ENCODE measurements at places on chromosomes 6 and 20.

- DNase-seq: no peak
Measured at GRCh38 chr6:154624038-154624599, 109.1 kb upstream of the SCAF8 start.

DNA sequence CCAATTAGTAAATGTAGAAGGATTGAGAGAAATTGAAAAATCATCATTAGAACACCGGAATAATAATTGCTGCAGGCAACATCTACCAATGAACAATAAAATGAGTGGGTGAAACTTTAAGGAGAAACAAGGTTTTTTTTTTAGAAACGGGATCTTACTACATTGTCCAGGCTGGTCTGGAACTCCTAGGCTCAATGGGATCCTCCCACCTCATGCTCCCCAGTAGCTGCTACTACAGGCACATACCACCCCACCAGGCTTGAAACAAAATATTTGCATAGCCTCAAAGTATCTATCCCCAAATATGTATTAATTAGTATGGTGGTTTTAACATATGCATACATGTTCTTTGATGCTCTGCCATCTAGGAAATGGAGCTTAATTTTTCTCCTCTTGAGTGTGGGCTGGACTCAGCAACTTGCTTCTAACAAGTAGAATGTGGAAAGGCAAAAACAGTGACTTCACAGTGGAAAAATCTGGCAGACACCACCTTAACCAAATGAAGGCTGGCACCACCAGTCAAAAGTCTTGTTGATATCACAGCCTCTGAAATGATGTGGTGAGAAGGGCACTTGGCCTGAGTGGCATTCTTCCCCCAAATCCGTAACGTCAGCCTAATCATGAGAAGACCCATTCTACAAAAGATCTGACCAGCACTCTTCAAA lies 12.1 kb downstream of the NRSN2 start:
- peak; percentile 50 for DNase-seq

GRCh38 chr6:69392745-69393144 lies 404.1 kb downstream of the LMBRD1 start:
- DNase-seq: no peak

DNA sequence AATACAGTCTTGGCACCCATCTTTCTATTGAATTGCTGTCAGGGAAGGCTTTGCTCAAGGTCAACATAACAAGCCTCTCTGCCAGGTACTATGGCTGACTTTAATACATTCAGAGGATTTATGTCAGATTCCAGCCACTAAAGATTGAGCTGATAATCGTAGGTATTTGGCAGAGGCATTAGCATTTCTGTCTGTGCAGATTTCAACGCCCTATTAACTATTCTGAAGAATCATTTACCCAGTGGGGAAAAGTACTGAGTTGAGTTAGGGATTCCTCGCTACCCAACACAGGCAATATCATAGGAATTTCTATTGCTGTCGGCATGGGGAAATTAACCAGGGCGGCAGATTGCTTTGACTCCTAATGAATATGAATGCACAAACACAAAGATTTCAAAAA lies 233.7 kb upstream of the SPTLC3 start:
- DNase-seq: no peak

DNA sequence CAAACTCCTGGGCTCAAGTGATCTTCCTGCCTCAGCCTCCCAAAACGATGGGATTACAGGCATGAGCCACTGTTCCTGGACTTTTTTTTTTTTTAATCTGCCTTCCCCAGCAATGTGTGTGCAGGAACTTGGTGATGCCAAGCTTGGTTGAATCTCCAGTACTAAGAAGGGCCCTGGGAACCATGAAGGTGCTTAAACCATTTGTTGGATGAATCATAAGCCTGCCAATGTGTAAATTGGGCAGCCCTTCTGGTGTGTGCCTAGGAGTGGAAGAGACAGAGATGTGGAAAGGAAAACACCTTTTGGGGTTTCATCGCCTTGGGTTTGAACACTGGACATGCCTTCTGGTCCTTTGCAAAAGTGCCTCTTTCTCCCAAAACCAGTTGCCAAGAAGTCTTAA lies 7.1 kb upstream of the SPO11 start:
- no peak for DNase-seq

DNA sequence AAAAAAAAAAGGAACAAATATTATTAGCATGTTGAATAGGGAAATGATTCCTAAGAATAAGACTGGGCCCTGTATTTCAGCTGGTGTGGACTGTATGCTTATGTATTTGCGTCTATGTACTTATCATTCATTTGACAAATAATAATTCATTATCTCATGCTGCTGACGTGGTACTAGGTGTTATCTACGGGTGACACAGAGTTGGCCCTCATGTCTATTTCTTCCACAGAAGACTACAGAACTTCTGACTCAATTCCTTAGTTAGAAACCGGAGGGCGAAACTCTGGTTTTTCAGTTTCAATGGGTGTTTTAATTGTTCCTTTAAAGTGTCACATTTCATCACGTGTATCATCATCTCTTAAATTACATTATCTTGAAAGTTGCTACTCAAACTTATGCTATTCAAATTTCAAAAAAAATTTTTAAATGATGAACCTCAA lies 305.9 kb downstream of the CLIC5 start:
- DNase-seq: no peak

GRCh38 chr6:96236471-96236870 lies 220.7 kb downstream of the FUT9 start:
- DNase-seq: no peak

GRCh38 chr20:31573555-31574321 lies 31.4 kb upstream of the ID1 start:
- DNase-seq: peak; percentile 23

DNA sequence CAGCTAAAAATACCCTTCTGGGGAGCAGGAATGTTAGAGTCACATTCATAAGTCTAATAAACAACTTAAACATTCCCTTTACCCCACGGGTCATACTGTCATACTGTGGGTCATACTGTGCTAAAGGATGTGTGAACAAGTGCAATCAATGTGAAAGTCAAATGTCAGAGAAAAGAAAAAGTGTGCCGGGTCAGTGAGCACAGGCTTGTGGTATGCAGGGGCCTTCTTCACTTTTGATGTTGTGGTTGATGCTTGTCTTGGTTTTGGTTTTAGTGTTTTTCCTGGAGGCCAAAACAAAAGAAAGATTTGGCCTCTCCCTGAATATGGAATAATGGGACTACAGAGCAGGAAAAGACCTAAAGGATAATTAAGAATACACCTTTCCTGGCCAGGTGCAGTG lies 267.9 kb upstream of the PLN start:
- DNase-seq: no peak

DNA sequence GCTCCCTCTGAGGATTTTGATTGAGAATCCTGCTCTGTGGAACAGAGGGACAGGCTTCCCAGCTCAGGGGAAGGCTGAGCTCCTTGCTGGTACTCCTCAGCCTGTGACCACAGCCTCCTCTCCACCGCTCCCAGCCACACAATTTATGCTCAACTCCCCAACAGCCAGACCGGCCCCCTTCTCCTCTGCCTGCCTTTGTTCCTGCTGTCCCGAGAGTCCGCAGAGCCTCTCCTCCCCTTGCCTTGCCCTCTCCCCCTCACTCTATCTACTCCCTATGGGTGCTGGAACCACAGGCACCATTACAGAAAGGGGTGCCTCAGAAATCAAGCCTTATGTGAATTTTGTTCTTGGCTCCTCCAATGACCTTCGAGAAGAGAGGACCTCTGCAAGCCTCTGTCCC lies 15.9 kb downstream of the MAP1LC3A start:
- no peak for DNase-seq

- DNase-seq: no peak
Measured at GRCh38 chr6:665403-666267, 8.7 kb upstream of the HUS1B start.

- DNase-seq: no peak
Measured at GRCh38 chr6:102068349-102068929, 674.9 kb downstream of the GRIK2 start.

DNA sequence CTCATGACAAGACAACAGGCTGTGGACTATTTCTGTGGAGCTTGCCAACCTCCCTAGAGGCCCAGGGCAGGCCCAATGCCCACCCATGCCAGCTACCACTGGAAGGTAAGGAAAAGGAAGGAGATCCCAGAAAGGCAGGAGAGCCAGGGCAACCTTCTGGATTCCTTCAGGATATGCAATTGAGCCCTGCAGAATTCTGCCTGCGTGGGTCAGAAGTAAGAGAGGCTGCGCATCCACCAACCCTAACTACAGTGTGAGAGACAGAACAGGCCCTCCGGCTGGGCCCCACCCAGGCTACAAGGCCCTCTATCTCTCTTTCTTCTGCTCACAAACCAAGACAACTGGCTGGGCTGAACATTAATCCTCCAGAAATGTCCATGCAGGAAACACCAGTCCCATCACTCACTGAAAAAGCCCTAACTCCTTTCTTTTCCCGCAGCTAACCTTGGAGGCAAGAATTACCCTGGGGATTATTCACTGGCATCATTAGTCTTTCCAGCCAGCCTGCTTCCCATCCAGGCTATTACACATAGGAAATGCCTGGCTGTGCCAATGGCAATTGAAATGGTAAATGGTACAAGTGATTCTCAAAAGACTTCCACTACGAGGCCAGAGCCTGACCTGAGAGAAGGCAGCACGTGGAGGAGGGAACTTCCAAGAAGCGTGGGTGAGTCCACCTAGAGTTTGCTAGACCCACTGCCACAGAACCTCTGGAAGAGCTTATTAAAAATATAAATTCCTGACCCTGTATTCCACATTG lies 15.2 kb downstream of the MAP1LC3A start:
- DNase-seq: no peak

GRCh38 chr20:49482621-49483017 lies at the start of gene KCNB1:
KCNB1 (minus strand) TSS chr20:49482668; CDS start chr20:49482480, 188 bp downstream.
- DNase-seq: peak; percentile 34

GRCh38 chr6:147176795-147177194 lies 27.4 kb upstream of the STXBP5 start:
- no peak for DNase-seq

- no peak for DNase-seq
Measured at GRCh38 chr6:11586117-11586516, 48.6 kb downstream of the TMEM170B start.

DNA sequence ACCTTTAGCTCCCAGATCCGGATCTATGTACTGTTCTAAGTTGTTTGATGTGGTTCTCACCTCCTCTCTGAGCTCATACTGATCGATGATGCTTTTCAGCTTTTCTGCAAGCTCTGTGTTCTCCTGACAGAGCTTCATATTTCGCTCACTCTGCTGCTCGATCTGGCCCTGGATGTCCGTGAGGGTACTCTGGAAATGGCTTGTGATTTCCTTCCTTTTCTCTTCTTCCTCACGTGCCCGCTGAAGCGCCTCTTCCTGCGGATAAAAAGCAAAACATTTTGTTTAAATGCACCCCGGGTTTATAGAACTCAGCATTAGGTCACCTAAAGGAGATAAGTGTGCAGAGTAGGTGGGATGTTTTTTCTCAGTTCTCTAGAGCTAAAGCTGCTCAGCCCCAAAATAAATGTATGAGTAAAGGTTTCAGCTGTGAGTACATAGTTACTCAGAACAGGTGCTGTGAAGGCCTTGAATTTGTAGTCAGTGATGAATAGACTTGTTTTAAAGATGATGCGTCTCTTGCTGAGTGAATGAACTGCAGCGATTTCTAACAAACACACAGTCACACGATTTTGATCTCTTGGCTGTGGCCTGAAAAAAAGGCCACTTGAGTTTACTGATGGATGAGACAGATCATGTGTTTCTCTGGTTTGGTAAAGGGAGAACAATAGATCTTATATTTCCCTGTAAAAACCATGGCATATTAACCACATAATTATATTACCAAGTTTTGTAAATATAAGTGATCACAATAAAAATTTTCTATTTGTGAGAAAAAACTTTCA lies 29.1 kb downstream of the TXLNB start:
- peak; percentile 63 for DNase-seq

- no peak for DNase-seq
Measured at GRCh38 chr6:34179106-34179720, 33.3 kb upstream of the GRM4 start.

GRCh38 chr6:88349511-88349910 lies 183.4 kb upstream of the CNR1 start:
- peak; percentile 59 for DNase-seq

DNA sequence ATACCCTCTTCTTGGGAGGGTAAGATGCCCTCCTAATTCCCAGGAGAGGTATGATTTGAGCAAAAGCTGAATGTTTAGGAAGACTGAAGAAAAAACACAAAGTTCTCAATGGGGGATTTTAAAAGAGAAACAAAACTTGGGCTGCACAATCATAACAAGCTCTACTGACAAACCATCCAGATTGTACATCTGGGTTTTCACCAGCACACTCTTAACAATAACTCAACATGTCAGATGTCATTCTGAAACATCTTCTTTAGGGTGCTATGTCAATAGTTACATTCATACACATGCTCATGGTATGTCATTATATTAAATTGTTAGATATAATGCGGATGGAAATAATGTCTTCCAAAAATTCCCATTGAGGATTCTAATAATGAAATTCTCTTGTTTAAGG lies 95.1 kb downstream of the ASCC3 start:
- DNase-seq: no peak

- no peak for DNase-seq
Measured at GRCh38 chr20:58719971-58720371, 27.4 kb downstream of the NPEPL1 start.

DNA sequence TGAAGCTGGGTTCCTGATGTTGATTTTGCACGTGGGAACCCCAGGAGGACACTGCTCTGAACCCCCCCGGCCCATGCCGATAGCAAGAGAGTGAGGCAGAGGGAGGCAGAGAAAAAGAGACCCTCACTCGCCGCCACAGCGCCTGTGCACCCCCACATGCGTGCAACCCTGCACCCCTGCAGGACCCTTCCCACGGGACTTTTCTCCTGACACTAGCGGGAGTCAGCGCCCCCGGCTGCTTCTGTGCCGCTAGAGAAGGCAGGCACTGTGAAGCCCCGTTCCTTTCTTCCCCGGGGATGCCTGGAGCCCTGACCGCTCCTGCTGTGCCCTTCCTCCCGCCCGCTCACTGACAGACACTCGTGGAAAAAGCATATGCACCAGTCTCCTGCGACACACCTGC lies 67.4 kb downstream of the GMPR start:
- no peak for DNase-seq

DNA sequence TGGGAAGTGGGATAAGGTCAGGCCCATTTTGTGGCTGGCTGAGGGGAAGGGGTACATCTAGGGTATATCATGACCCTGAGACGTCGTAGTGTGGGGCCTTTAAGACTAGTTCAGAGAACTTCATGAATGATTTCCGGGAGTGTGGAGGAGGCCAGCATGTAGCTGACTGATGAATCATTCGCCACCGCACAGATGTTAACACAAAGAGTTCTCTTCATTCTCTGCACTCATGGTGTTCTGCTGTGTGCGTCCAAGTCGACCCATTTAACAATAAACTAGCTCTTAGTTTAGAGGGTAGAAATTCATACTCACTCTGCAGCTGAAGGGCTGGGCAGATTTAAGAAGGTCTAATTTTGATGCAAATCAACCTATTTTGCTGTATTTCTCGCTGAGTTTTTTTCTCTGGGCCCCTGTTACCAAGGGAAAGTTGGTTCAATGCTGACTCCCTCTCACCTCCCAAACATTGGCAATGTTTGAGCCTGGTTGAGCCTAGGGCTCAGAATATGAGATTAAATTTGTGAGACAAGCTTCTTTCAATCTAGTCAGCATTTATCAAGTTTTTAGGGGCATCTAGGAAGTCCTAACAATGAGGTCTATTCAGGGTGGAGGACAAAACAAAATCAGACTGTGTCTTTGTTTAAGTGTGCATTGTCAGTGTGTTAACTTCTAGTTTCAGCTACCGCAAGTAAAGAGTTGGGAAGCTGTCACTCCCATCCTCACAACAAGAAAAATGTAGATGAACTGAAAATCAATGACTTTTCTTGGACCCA lies 106.8 kb upstream of the CBLN4 start:
- no peak for DNase-seq

- DNase-seq: peak; percentile 33
Measured at GRCh38 chr6:117960877-117961276, 53.8 kb downstream of the SLC35F1 start.
